ENCODE measurements at places on chromosomes 4 and X. TPM values are rescaled to one million over a fixed set of nuclear protein-coding genes. Genes with fewer than 3 reads are reported as not detected.

The NR3C2 gene
- 1.00 TPM for total RNA-seq

The RHOXF2 gene
- not detected for total RNA-seq

The SPP1 gene
- total RNA-seq: 1.3 TPM

The DGAT2L6 gene
- total RNA-seq: not detected

The SPANXC gene
- total RNA-seq: not detected
